Activated gamma-delta T cell treated with anti-CD3 and anti-CD28 coated beads, Interleukin-2, amount 50 U/mL, for 16 hours (primary cell): ENCODE measurements at places on chromosomes 13 and 19.

- DNase-seq: peak; percentile 89
These were observed 580 bp downstream of the HSD17B14 start for GRCh38 chr19:48835734-48836088.

GRCh38 chr13:111882351-111882750 lies 184.6 kb upstream of the SOX1 start:
- no peak for DNase-seq

DNA sequence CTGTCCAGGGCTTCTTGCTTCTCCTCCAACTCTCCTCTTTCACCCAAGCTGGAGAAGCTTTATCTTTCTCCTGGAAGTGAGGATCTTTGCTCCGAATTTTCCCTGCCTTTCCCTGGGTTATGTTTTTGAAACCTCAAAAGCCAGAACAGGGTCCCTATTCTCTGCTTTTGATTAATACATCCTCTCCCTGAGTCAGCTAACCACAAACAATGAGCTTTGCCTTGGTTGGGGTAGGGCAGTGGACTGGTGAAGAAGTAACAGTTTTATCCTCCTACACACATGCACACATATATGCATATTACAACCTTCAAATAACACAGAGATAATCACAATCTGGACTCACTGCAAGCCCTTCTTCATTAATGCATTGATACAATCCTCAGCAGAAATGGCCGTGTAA lies 44.6 kb downstream of the DLEU7 start:
- no peak for DNase-seq

- no peak for DNase-seq
These were observed 4.2 kb downstream of the NRTN start for GRCh38 chr19:5809053-5809452.

DNA sequence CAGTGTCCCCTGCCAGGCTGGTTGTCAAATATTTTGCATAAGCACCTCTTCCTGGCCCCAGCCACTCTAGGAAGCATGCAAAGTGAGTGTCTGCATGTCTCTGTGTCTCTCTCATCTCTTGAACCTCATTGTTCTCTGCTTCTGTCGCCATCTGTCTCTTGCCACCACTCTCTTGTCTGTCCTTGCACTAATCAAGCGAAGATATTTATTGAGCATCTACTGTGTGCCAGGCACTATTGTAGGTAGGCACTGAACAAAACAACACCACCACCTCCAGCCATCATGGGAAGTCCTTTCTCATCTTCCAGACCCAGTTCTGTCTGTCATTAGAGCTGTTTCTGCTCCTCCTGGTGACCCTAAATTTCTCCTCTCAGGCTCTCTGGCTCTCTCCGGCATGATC lies 52.0 kb upstream of the SHKBP1 start:
- no peak for DNase-seq

DNA sequence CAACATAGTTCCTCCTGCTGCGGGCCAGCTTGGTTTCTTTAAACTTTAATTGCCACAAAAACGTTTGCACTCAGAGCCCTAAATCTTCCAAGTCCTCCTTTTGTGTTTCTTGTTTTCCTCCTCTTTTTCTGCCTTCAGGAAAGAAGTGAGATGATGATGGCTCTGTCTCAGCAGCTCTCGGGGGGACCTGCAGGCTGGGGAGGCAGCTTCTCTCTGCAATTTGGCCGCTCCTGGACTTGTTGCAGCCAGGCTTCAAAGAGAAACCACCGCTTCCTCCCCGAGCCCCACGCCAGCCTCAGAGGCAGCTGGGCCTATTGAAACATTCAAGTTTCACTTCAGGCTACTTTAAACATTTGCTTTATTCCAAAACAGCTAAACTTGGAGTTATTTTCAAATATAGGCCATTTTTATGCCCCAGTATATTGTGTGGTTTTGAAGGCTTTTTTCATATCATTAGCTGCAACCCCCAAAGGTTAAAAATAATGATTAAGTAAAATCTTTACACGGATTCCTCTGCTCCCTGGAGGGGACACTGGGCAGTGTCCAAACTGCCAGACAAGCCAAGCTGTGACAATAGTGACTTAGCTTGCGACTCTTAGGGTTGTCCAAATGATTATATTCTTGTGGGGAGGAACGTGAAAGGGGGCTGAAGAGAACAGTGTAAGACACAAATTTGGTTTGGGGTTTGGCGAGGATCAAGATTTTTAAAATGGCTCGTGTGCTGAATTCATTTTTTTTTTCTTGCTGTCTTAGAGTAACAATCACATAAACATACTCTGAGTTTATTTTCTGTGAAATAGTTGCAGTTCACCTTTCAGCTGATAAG lies 330.8 kb downstream of the DLEU7 start:
- peak; percentile 31 for DNase-seq

- no peak for DNase-seq
These were observed 487 bp downstream of the FLT1 start for GRCh38 chr13:28494504-28494777.

DNA sequence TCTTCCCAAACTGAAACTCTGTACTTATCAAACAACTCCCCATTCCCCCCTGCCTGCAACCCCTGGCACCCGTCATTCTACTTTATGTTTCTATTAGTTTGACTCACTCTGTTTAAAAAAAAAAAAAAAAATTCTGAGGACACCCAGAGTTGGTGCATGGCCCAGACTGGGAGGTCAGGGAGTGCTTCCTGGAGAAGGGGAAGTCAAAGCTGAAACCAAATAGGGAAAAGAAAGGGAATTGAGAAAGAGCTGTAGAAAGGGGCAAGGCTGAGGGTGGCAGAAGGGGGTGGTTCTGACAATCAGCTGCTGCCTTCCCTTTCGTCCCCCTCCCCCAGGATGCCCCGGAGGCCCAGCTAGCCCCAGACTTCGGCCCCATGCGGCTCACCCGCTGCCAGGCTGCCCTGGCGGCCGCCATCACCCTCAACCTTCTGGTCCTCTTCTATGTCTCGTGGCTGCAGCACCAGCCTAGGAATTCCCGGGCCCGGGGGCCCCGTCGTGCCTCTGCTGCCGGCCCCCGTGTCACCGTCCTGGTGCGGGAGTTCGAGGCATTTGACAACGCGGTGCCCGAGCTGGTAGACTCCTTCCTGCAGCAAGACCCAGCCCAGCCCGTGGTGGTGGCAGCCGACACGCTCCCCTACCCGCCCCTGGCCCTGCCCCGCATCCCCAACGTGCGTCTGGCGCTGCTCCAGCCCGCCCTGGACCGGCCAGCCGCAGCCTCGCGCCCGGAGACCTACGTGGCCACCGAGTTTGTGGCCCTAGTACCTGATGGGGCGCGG lies 9.0 kb upstream of the STRN4 start:
- DNase-seq: no peak
